CD4-positive, alpha-beta T cell treated with Interleukin-4 for 4 hours (primary cell): ENCODE measurements at places on chromosomes 7 and 10.

DNA sequence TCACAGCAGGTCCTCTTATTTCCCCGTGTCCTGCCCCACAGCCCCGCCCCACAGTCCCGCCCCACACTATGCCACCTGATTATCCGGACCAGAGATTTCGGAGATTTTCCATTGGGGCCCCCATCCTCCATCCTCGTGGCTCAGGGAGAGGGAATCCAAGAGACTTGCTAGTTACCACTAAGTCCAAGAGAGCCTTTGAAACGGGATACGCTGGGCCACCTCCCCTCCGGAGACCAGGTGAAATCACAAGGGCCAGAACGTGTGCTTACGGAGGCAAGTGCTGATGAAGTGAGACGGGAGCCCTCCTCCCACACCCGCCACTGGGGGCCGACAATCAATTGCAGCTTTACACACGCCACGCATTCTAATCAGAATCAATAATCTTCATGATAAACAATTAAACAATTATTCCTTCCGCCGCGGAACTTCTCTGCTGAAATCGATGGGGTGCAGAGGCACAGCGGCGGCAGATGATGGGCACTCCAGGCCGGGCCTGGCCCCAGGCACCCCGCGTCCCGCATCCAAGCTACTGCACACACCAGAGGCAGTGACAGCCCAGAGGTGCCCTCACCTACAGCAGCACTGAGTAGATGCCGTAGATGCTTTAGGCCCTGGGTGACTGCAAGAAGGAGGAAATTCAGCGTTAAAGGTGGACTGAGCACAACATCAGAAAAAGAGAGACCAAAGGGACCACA lies 534.0 kb upstream of the FOXK1 start:
- DNase-seq = no peak

GRCh38 chr10:5684318-5684970 lies at the start of gene TASOR2:
TSS of gene TASOR2 (plus strand) at chr10:5684838. CDS start at chr10:5720643, 35,805 bp downstream.
- peak; percentile 97 for DNase-seq

DNA sequence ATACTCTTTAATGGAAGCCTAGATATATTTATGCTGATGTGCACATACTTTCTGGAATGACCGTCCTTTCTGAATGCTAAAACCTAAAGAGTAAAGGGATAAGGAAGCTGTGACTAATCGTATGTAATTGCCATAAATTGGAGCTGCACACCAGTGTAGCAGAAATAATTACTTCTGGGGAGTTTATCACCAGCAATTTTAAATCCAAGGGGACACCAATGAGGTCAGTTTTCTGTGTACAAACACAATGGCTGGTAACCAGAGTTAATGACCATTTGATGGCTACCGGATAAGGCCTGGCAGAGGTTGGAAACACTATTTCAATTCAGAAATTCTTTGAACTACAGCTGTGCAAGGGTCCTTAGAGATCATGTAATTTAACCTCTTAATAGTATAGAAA lies 670.1 kb downstream of the REEP3 start:
- DNase-seq = no peak

- peak; percentile 85 for DNase-seq
These were observed 126.5 kb downstream of the FAM107B start for GRCh38 chr10:14648005-14648765.

- DNase-seq = no peak
These were observed 827.6 kb upstream of the AUTS2 start for GRCh38 chr7:68770649-68771048.

GRCh38 chr7:351681-352480 lies 61.9 kb downstream of the FOXL3 start:
- peak; percentile 58 for DNase-seq
